ENCODE measurements at places on chromosomes 11 and 22. TPM values are rescaled to one million over a fixed set of nuclear protein-coding genes. Genes with fewer than 3 reads are reported as not detected.
A peak's percentile ranks its signal among the peaks of the same experiment; 100 is the strongest.

DNA sequence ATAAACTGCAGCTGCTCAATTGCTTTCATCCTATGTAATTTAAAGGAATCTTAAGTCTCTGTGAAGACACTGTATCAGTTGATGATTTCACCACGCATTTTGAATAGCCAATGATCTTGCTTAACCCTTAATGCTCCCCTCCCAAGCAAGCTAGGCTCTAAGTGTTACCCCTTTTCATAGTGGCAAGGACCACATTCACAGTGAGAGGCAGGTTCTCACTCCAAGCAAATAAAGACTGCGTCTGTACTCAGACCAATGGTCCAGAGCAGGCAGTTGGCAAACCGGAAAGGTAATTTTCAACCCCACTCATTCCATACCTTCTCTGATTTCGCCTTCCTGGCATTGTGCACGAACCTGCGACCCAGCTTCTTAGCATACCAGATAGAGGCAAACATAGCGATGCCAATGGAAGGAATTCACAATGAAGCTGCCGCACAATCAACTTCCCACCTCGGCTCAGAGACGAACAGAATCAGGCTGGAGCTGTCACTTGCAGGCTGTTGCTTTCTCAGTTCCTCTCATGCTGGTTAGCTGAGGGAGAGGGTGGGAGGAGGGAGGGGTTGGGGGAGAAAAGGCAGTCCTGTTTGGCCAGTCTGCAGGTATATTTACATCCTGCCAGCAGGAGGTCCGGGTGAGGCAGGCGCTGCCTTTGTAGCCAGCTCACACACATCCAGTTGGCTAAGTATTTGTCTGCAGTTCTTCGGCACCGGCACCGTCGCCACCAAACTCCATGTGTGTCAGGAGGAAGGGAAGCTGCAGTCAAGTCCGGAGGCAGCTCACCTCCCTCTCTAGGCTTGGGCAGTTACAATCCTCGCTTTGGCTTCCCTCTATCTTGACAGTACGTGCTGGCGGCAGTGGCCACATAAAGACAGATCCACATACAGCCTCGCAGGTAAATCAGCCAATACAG is 1151.2 kb upstream of the CCDC90B start:
- no peaks in the 10 kb centered on the region for H3K27me3 ChIP-seq
- no peak overlapping the region for H3K4me3 ChIP-seq
- no peaks in the 10 kb centered on the region for H3K4me1 ChIP-seq
- DNase-seq, result no peak
- H3K36me3 ChIP-seq, result no peaks in the 10 kb centered on the region
- no peak overlapping the region for H3K27ac ChIP-seq

Gene OLFML1
- not detected for total RNA-seq

DNA sequence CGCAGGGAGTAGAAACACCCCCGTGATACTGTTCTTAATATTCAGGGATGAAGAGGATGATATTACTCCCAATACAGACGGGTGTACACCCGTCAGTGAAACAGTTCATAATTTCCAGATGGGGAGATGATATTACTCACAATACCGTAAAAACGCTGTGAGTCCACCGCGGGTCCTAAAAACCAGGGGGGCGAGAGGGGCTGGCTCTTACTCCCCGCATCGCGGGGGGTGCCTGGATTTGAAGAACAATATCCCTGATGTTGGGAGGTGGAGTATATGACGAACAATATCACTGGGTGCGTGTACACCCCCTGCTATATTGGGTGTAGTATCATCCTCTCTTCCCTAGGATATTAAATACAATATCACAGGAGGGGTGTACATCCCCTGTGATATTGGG is 20.5 kb upstream of the APOL5 start:
- no peaks in the 10 kb centered on the region for H3K4me1 ChIP-seq
- H3K4me3 ChIP-seq, result no peak overlapping the region
- no peak overlapping the region for H3K27ac ChIP-seq

- no peaks in the 10 kb centered on the region for H3K36me3 ChIP-seq
- H3K4me3 ChIP-seq, result peak overlapping the region; percentile 95
- no peak for DNase-seq
- H3K27ac ChIP-seq, result peak overlapping the region; percentile 86
- H3K4me1 ChIP-seq, result peaks cover 7% of the 10 kb centered on the region
- H3K27me3 ChIP-seq, result no peaks in the 10 kb centered on the region
Observed at GRCh38 chr11:111765320-111765983, 737 bp downstream of the PPP2R1B start.

GRCh38 chr11:126172596-126173038 is 38.8 kb downstream of the RPUSD4 start:
- no peak overlapping the region for H3K4me3 ChIP-seq
- DNase-seq, result no peak
- no peaks in the 10 kb centered on the region for H3K27me3 ChIP-seq
- no peaks in the 10 kb centered on the region for H3K4me1 ChIP-seq
- H3K27ac ChIP-seq, result no peak overlapping the region

GRCh38 chr22:36301384-36301828 is 48.5 kb downstream of the APOL1 start:
- peak overlapping the region; percentile 15 for H3K27ac ChIP-seq
- H3K36me3 ChIP-seq, result peaks cover 100% of the 10 kb centered on the region
- peak; percentile 80 for DNase-seq
- no peaks in the 10 kb centered on the region for H3K27me3 ChIP-seq

GRCh38 chr11:132396318-132396717 is 1025.9 kb downstream of the NTM start:
- no peaks in the 10 kb centered on the region for H3K36me3 ChIP-seq
- H3K4me3 ChIP-seq, result no peak overlapping the region
- DNase-seq, result no peak
- H3K27me3 ChIP-seq, result no peaks in the 10 kb centered on the region
- H3K4me1 ChIP-seq, result no peaks in the 10 kb centered on the region

Gene ARHGEF17
- not detected for total RNA-seq

DNA sequence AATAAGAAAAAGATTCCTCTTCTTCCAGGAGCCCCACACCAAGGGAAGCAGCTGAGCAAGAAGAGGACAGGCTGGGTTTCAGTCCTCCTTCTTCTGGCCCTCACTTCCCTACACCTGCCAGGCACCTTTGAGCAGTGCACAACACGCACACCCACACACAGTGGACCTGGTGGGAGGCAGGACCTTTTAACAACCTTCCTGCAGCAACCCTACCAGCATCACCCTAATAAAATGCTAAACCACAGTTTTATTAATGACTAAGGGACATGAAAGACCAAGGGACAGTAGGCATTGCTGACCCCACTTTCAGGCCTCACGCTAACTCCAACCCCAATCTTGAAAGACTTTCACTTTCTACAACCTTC is 12.2 kb downstream of the ARAP1 start:
- DNase-seq, result no peak
- H3K4me3 ChIP-seq, result no peak overlapping the region
- H3K4me1 ChIP-seq, result peaks cover 48% of the 10 kb centered on the region

Gene ANKK1
- total RNA-seq, result 4.2 TPM

Gene MICALL1
- total RNA-seq, result 30.1 TPM

Gene SLC22A12
- total RNA-seq, result not detected

Gene PRR5L
- 4.8 TPM for total RNA-seq

DNA sequence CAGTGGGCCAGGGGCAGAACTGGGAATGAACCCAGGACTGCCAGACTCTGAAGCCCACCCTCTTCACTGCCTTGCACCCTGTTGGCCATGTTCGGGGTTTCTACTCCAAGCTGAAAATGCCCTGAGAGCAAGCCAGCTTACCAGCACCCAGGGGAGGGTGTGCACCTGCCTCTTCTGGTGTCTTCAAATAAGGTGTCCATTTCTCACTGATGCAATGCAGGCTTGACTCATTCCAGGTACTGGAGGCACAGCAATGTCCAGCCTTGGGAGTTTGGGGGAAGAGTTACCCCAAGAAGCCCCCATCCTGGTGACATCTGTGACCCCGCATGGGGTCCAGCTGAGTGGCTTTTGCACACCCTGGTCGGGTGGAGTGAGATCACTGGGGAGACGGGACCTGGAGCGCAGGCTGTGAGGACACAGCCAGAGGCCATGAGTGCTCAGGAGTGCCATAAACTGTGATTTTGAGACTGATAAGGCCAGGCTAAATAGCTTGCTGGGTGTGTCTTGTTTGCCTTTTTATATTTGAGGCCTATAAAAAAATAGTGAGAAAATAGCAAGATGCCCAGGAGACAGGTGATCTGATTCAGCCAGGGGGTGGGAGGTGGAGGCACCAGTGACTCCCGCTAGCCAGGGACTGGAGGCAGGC is 4.6 kb upstream of the CERK start:
- H3K4me3 ChIP-seq, result no peak overlapping the region
- no peak for DNase-seq
- H3K36me3 ChIP-seq, result no peaks in the 10 kb centered on the region

Gene KIAA0930
- 27.9 TPM for total RNA-seq

Gene DRD2
- not detected for total RNA-seq

GRCh38 chr11:72575533-72576242 is 98.5 kb downstream of the PDE2A start:
- H3K4me3 ChIP-seq, result no peak overlapping the region
- no peaks in the 10 kb centered on the region for H3K4me1 ChIP-seq
- H3K27ac ChIP-seq, result no peak overlapping the region
- no peaks in the 10 kb centered on the region for H3K27me3 ChIP-seq
- no peak for DNase-seq

DNA sequence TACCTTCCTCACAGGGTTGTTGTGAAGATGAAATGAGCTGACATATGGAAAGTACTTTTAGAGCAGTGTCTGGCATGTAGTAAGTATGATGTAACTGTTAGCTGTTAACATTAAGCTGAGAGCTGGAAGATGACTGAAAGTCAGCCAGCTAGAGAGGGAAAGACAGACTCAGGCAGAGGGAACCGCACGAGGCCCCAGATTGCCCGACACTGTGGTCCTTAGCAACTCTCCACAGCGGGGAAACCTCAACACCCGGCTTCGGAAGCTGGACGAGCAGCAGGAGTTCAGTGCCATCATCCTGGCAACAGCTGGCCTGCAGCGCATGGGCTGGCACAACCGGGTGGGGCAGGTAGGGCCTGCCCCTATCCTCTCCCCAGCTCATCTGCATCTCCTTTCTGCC is 6.5 kb downstream of the HMBS start:
- no peak overlapping the region for H3K27ac ChIP-seq
- H3K27me3 ChIP-seq, result no peaks in the 10 kb centered on the region
- H3K4me3 ChIP-seq, result no peak overlapping the region
- no peaks in the 10 kb centered on the region for H3K36me3 ChIP-seq

- no peak overlapping the region for H3K27ac ChIP-seq
- no peak for DNase-seq
- peaks cover 32% of the 10 kb centered on the region for H3K36me3 ChIP-seq
- no peaks in the 10 kb centered on the region for H3K4me1 ChIP-seq
- no peaks in the 10 kb centered on the region for H3K27me3 ChIP-seq
- H3K4me3 ChIP-seq, result no peak overlapping the region
Observed at GRCh38 chr11:64196626-64197025, 9.9 kb upstream of the FERMT3 start.

GRCh38 chr22:17634696-17635095 is 3.9 kb upstream of the BCL2L13 start:
- peaks cover 12% of the 10 kb centered on the region for H3K4me1 ChIP-seq
- no peak overlapping the region for H3K4me3 ChIP-seq
- H3K36me3 ChIP-seq, result no peaks in the 10 kb centered on the region

GRCh38 chr11:75462117-75462653 is 29.2 kb upstream of the KLHL35 start:
- H3K4me3 ChIP-seq, result no peak overlapping the region
- no peaks in the 10 kb centered on the region for H3K4me1 ChIP-seq
- no peak overlapping the region for H3K27ac ChIP-seq
- no peak for DNase-seq
- no peaks in the 10 kb centered on the region for H3K27me3 ChIP-seq

GRCh38 chr22:22168190-22168940 is 76.2 kb upstream of the VPREB1 start:
- H3K4me3 ChIP-seq, result peak overlapping the region; percentile 59
- no peaks in the 10 kb centered on the region for H3K36me3 ChIP-seq
- H3K27me3 ChIP-seq, result no peaks in the 10 kb centered on the region
- no peak for DNase-seq

DNA sequence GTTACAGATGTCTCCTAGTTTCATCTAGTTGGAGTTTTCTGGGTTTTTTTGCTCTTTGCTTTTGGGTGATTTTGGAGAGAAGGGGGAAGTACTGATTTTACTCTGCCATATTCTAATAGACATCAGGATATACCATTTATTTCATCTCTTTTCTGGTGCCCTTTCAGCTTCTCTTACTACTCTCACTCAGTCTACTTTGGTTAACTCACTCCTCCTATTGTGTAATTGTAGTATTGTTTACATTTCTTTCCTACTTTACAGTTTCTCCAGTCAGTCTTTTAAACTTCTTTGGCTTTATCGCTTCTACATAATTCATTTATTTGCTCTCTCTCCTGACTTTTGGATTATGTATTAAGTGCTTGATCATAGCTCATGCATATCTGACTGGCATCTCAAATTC is 6.5 kb downstream of the ANKRD42 start:
- peaks cover 17% of the 10 kb centered on the region for H3K4me1 ChIP-seq
- no peaks in the 10 kb centered on the region for H3K27me3 ChIP-seq
- H3K36me3 ChIP-seq, result no peaks in the 10 kb centered on the region
- DNase-seq, result no peak
- no peak overlapping the region for H3K27ac ChIP-seq

DNA sequence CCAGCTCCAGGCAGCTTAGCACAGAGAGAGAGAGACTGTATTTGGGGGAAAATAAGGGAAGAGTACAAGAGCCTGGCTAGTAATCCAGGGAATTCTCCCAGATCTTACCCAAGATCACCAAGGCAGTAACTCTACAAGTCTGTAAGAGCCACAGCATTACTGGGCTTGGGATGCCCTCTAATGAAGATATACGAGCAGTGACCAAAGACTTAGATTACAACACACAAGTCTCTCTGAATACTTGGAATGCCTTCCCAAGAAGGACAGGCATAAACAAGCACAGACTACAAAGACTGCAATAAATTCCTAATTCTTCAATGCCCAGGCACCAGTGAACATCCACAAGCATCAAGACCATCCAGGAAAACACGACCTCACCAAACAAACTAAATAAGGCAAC is 17.7 kb downstream of the DNAJC24 start:
- DNase-seq, result no peak
- no peaks in the 10 kb centered on the region for H3K27me3 ChIP-seq
- H3K4me1 ChIP-seq, result no peaks in the 10 kb centered on the region

Gene FAM180B
- not detected for total RNA-seq

DNA sequence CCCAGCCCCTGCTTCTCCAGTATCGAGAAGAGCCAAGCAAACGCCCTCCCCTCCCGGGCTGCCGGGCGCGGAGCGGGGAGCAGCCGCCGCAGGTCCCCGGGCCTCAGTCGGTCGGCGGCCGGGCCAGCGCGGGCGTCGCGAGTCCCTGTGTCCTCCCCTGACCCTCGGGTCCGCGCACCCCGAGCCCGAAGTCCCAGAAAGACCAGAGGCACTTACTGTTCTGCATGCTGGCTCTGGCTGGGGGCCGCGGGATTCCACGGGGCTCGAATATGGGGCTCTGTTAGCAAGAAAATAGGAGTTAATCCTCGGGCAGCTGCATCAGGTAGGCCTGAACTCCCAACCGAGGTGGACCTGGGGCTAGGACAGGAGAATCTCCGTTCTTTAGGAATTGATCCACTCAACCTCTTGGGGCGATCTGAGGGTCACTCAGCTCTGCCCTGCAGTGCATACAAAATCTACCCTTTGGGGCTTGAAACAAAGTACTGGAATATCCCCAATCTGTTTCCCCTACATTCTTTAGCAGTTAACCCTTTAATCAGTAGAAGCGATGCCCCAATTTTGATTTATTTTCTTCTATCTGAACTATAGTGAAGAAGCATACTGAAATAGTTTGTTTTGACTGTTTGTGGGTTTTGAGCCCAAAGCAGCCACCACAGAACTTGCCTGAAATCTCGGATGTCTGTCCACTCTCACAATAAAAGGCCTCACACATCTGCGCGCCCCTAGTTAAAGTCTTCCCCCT is 4.8 kb downstream of the PAX6 start:
- H3K36me3 ChIP-seq, result no peaks in the 10 kb centered on the region
- no peak overlapping the region for H3K4me3 ChIP-seq
- H3K27me3 ChIP-seq, result peaks cover 66% of the 10 kb centered on the region
- H3K27ac ChIP-seq, result no peak overlapping the region
- no peak for DNase-seq

Data from naive thymus-derived CD4-positive, alpha-beta T cell (primary cell).